ENCODE measurements at places on chromosomes 6 and 20.
A peak's percentile ranks its signal among the peaks of the same experiment; 100 is the strongest.

GRCh38 chr20:58867211-58867610 is 14.7 kb downstream of the GNAS start:
- no peak for DNase-seq

DNA sequence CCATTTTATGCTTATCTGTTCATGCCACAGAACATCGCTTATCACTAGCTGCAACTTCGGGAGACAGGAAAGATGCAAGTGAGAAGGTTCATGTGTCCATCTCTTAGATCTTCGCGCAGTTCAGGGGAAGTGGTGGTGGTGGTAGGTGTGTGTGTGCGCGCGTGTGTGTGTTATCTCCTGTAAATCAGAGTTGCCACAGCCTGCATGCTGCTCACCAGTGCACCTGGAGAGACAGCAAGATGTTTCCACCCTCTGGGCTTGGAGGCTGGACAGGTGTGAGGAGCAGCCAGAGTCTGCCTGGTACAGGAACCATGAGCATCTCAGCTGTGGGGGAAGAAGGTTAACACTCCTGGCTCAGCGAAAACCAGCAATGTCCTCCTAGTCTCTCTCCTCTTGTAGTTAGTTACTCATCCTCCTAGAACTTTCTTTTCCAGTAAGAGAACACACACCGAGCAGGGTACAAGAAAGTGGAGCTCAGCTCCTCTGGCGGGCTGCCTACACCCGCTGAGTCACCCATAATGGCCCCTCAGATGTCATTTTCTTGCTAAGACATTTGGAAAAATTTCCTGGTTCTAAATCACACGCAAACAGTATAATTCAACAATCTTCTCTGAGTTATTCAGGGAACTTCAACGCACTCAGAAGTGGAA is 5.1 kb upstream of the TUBB1 start:
- DNase-seq, result peak; percentile 21

- no peak for DNase-seq
These were observed 1277.2 kb upstream of the GJE1 start for GRCh38 chr6:140855520-140855919.

GRCh38 chr20:37430778-37431460 is 85.0 kb downstream of the SRC start:
- DNase-seq, result no peak
